ENCODE measurements at places on chromosomes 2 and 18. TPM values are rescaled to one million over a fixed set of nuclear protein-coding genes. Genes with fewer than 3 reads are reported as not detected.

SLC8A1 gene
- total RNA-seq: 50.4 TPM

CYP1B1 gene
- 135 TPM for total RNA-seq

KCNJ13 gene
- not detected for total RNA-seq

ABCG5 gene
- not detected for total RNA-seq

SNRNP27 gene
- 50.7 TPM for total RNA-seq

RETSAT gene
- total RNA-seq: 36.3 TPM

DNA sequence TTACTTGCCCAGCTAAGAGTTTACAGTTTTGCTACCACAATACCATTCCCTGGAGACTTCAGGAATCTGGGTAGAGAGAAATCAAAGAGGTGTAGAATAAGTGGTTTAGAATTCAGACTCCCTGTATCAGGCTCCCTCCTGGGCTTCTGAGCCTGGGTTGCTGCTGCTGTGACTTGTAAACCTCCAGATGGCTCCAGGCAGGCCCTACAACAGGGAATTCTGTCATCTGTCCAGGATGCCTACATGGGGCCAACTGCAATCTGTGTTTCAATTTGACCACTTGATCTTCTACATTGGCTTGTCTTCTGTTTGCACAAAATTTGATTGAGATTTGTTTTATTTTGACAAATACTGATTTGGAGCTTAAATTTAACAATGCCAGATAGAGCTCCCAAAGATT, 183.9 kb downstream of the RAD51AP2 start:
- no peak for DNase-seq
- H3K36me3 ChIP-seq: no peaks in the 10 kb centered on the region
- no peak overlapping the region for H3K4me3 ChIP-seq
- H3K27me3 ChIP-seq: peaks cover 3% of the 10 kb centered on the region
- no peak overlapping the region for H3K27ac ChIP-seq

- peaks cover 8% of the 10 kb centered on the region for H3K4me1 ChIP-seq
- H3K27me3 ChIP-seq: no peaks in the 10 kb centered on the region
- no peak overlapping the region for H3K4me3 ChIP-seq
- H3K36me3 ChIP-seq: no peaks in the 10 kb centered on the region
Measured at GRCh38 chr18:62659698-62660097, 55.6 kb upstream of the PHLPP1 start.

GRCh38 chr2:143550500-143550899, 421.3 kb downstream of the ARHGAP15 start:
- no peak for DNase-seq
- H3K36me3 ChIP-seq: no peaks in the 10 kb centered on the region
- H3K27me3 ChIP-seq: no peaks in the 10 kb centered on the region
- peaks cover 23% of the 10 kb centered on the region for H3K4me1 ChIP-seq
- H3K4me3 ChIP-seq: no peak overlapping the region

- peaks cover 71% of the 10 kb centered on the region for H3K4me1 ChIP-seq
- peak overlapping the region; percentile 87 for H3K27ac ChIP-seq
- H3K4me3 ChIP-seq: peak overlapping the region; percentile 8
- H3K36me3 ChIP-seq: peaks cover 7% of the 10 kb centered on the region
- no peaks in the 10 kb centered on the region for H3K27me3 ChIP-seq
Measured at GRCh38 chr18:13235421-13235831, 16.9 kb downstream of the LDLRAD4 start.

DNA sequence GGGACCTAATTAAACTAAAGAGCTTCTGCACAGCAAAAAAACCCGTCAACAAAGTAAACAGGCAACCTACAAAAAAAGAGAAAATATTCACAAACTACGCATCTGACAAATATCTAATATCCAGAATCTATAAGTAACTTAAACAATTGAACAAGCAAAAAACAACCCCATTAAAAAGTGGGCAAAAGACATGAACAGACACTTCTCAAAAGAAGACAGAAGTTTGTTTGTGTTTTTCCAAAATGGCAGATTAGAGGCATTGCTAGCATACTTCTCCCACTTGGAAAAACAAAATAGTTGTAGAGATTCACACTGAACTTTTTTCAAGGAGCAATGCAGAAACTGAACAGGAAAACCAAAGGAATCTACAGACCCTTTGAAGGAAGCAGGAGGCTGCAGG, 37.6 kb downstream of the FLACC1 start:
- H3K27ac ChIP-seq: no peak overlapping the region
- peaks cover 24% of the 10 kb centered on the region for H3K36me3 ChIP-seq
- H3K4me3 ChIP-seq: no peak overlapping the region
- no peak for DNase-seq

DNA sequence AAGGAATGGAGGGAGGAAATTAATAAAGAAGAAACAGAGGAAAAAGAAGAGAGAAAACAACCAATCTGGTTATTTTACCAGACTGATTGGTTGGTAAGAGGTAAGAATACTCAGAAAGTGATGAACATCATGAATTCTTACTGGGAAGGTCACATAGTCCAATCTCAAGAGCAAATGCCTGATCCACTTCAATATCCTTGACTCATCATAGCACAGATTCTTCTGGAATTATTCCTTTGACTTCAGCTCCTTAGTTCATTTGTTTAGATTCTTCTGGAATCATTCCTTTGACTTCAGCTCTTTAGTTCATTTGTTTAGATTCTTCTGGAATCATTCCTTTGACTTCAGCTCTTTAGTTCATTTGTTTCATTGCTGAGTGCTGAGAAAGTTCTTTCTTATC, 2030.6 kb upstream of the CELF4 start:
- no peak overlapping the region for H3K4me3 ChIP-seq
- peaks cover 1% of the 10 kb centered on the region for H3K36me3 ChIP-seq
- H3K4me1 ChIP-seq: peaks cover 23% of the 10 kb centered on the region

DNA sequence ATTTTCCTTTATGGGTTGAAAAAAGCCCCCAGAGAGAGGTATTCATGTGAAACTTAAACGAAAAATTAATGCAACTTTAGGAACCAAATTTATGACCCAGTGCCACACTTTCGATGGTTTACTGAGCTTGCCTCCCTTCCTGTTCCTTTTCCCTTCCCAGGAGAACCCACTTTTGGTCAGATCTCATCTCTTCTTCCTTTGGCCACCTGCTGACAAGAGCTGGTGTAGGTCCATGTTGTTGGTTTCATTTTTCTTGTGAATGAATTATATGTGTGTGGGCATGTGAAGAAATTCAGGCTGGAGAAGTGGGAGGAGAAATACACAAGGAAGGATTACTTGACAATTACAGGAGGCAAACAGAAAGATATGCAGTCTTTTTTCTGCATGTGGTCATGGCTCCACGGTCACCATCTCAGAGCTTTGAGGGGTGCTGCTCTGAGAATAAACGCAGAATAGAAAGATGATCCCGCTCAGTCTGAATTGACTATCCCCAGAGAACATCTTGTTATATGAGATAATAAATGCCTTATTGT, 111.3 kb upstream of the TCF4 start:
- H3K27ac ChIP-seq: no peak overlapping the region
- H3K27me3 ChIP-seq: no peaks in the 10 kb centered on the region
- DNase-seq: no peak
- peaks cover 5% of the 10 kb centered on the region for H3K36me3 ChIP-seq
- peaks cover 18% of the 10 kb centered on the region for H3K4me1 ChIP-seq

DNA sequence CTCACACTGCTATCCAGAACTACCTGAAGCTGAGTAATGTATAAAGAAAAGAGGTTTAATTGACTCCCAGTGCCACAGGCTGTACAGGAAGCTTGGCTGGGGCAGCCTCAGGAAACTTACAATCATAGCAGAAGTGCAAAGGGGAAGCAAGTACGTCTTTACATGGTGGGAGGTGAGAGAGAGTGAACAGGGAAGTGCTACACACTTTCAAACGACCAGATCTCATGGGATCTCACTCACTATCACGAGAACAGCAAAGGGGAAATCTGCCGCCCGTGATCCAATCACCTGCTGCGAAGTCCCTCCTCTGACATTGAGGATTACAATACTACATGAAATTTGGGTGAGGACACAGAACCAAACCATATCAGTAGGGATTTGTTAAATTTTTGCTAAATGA, 150.4 kb upstream of the NXPH2 start:
- no peaks in the 10 kb centered on the region for H3K4me1 ChIP-seq
- peaks cover 1% of the 10 kb centered on the region for H3K36me3 ChIP-seq
- H3K27me3 ChIP-seq: peaks cover 76% of the 10 kb centered on the region
- no peak overlapping the region for H3K4me3 ChIP-seq
- H3K27ac ChIP-seq: no peak overlapping the region

DNA sequence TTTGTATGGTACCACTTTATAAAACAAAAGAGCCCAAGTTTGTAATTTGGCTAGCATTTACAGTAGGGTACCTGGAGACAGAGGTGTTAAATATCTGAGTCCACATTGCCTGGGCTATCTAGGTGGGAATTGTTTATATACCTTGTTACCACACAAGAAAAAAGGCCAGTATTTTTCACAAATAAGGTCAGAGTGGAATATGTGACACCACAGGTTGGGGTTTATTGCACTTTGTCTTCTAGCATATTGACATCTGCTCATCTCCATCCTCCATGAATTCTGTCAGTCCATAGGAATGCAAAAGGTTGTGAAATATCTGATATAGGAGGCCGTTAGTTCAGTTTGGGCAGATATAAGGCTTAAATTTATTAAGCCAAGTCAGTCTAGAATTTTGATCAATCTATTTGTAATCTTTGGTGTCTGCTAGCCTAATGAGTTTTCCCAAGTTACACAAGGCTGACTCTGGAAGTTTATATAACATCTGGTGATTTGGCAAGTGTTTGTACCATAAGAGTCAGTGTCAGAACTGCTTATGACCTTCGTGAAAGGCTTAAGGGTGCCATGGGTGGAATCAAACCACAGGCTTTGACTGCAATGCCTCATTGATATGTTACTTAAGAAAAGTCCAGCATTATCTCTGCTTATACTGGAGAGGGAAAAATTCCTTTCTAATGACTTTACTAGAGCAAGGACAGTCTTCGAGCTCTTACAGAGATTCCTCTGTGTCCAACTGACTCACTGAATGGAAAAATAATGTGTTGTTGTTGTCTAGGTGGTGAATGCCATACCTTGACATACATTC, 11.3 kb upstream of the DPP4 start:
- H3K4me3 ChIP-seq: no peak overlapping the region
- no peaks in the 10 kb centered on the region for H3K36me3 ChIP-seq
- no peaks in the 10 kb centered on the region for H3K4me1 ChIP-seq
- H3K27ac ChIP-seq: no peak overlapping the region
- DNase-seq: no peak
- H3K27me3 ChIP-seq: peaks cover 12% of the 10 kb centered on the region

GRCh38 chr2:120641366-120641771, 94.3 kb upstream of the GLI2 start:
- peaks cover 5% of the 10 kb centered on the region for H3K36me3 ChIP-seq
- DNase-seq: no peak
- no peaks in the 10 kb centered on the region for H3K4me1 ChIP-seq

DNA sequence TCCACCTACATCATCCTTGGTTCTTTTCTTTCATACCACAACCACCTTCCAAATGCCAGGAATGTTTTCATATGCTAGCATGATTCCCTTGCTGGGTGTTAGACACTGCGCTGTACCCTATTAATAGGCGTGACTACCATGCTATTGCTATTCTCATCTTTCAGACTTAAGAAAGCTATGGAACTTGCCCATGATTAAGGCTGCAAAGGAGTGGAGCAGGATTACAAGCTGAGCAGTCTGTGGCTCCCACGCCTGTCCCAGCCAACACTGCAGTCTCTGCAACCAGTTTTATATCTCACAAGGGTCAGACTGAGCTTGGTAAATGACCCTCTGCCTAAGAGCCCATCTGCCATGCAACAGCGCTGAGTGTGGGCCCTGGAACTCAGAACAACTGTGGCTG, 285.7 kb upstream of the POU3F3 start:
- H3K27ac ChIP-seq: no peak overlapping the region
- DNase-seq: no peak
- peaks cover 6% of the 10 kb centered on the region for H3K27me3 ChIP-seq
- H3K36me3 ChIP-seq: no peaks in the 10 kb centered on the region
- no peak overlapping the region for H3K4me3 ChIP-seq

DNA sequence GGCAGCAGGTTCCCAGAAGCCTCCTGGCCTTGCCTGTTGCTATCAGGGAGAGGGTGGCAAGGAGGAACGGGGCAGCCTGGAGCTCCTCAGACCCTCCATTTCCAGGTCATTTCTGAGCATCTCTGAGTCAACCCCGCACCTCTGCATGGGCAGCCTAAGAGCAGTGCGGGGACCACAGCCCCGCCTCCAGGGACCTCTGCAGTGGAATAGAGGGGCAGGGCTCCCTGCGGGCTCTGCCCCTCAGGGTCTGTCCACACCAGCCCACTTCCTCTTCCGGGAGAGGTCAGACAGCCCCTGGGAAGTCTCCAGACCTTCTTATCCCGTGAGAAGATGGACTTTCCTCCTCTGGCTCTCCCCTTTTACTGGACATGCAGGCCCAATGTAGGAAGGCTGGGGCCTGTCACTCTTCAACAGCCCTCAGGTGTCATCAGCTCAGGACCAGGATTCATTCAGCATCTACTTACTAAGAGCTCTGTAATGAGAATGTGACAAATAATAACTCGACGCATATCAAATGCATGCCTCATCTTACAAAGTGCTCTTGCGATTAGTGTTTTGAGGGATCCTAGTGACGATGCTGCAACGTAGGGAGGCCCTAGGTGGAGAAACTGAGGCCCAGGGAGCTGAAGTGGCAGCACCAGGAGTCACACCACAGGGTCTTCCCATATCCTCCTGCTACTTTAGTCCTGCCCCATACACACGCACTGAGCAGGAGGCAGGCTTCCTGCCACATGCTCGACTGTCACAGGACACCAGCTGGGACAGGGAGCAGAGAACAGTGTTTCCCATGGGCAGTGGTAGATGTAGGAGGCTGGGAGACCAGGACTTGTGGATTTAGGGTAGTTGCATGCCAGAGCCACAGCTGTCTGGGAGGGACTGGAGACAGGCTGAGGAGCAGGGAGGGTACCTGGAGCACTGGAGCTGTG, 28.0 kb downstream of the SH2D6 start:
- no peaks in the 10 kb centered on the region for H3K27me3 ChIP-seq
- H3K4me3 ChIP-seq: no peak overlapping the region
- DNase-seq: no peak
- peak overlapping the region; percentile 94 for H3K27ac ChIP-seq
- H3K36me3 ChIP-seq: no peaks in the 10 kb centered on the region

- H3K27ac ChIP-seq: peak overlapping the region; percentile 98
- peaks cover 32% of the 10 kb centered on the region for H3K4me1 ChIP-seq
- no peak for DNase-seq
- H3K27me3 ChIP-seq: no peaks in the 10 kb centered on the region
Measured at GRCh38 chr2:218397820-218398436, 1.7 kb upstream of the CTDSP1 start.

GRCh38 chr2:25420820-25421237, 79.1 kb upstream of the DNMT3A start:
- H3K36me3 ChIP-seq: no peaks in the 10 kb centered on the region
- H3K4me1 ChIP-seq: peaks cover 4% of the 10 kb centered on the region

- no peaks in the 10 kb centered on the region for H3K36me3 ChIP-seq
- H3K27ac ChIP-seq: no peak overlapping the region
- no peaks in the 10 kb centered on the region for H3K4me1 ChIP-seq
- no peak for DNase-seq
Measured at GRCh38 chr2:147696426-147696825, 148.4 kb upstream of the ACVR2A start.

DNA sequence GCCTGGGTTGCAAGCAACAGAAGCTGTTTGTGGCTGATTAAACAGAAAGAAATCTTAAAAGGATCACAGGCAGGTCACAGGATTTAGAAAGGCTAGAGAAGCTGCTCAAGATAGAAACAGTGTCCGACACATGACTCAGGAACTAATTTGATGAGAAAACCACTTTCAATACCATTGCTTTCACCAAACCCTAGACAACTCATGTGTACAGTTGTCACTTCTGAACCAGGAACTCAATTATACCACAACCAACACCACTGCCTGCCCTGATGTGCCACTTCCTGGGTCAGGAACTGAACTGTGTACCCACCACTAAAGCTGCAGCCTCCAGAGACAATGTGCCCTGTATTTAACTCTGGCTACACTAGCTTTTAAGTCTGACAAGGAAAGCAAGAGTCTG, 56.0 kb downstream of the TMEM247 start:
- peaks cover 6% of the 10 kb centered on the region for H3K4me1 ChIP-seq
- no peak overlapping the region for H3K4me3 ChIP-seq
- no peaks in the 10 kb centered on the region for H3K27me3 ChIP-seq
- H3K36me3 ChIP-seq: no peaks in the 10 kb centered on the region
- no peak overlapping the region for H3K27ac ChIP-seq
- no peak for DNase-seq

All from chondrocyte (in vitro differentiated cells).